ENCODE measurements at places on chromosomes 2 and 18.
A peak's percentile ranks its signal among the peaks of the same experiment; 100 is the strongest.

DNA sequence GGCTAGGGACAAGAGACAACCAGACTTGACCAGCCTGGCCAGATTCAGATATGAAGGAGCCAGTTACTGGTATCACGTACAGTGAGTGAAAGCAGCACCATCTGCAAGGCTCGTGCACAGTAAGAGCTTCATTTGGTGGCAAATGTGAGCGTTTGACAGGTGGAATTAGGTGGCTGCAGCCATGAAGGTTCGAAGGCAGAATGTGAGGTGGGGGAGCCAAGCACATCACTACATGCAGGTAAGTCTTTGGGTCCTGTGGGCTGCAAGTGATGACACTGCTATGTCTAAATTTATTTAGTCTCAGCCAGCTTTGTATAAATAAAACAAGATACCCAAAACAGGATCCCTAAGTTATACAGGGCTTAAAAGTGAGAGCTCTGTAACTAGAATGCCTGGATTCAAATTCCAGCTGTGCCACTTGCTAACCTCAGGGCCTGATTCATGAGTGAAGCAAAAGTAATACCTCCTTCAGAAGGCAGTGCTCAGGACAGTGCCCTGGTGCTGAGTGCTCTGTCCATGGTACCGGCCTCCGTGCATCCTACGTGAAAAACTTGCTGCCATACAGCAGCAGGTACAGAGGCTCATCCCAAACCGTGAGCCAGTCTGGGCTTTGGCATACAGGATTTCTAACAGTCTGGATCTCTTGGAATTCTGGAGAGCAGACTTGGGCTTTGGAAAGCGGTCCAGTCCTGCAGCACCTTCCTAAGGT, 18.6 kb downstream of the DDX18 start:
- peak; percentile 51 for DNase-seq

GRCh38 chr2:105068875-105069274, 31.0 kb downstream of the MRPS9 start:
- no peak for DNase-seq

GRCh38 chr2:55547001-55547400, 27.5 kb downstream of the CFAP36 start:
- DNase-seq = no peak

GRCh38 chr2:126678269-126679065, 22.5 kb downstream of the GYPC start:
- DNase-seq = no peak

DNA sequence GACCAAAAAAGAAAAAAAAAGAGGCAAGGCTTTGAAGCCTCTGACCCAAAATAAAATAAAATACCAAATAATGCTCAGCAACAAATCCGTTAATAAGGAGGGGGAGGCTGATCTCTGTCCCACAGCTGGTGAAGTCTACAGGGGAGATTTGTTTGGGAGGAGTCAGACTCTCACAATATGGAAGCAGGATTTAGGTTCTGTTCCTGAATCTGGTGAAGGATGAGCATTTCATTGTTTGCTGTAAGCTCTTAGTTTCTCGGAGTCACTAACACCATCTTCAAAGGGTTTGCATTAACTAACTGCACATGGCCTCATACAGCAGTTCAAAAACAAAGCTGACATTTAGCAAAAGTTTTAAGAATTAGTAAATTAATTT, 339.4 kb upstream of the TNP1 start:
- DNase-seq = no peak

DNA sequence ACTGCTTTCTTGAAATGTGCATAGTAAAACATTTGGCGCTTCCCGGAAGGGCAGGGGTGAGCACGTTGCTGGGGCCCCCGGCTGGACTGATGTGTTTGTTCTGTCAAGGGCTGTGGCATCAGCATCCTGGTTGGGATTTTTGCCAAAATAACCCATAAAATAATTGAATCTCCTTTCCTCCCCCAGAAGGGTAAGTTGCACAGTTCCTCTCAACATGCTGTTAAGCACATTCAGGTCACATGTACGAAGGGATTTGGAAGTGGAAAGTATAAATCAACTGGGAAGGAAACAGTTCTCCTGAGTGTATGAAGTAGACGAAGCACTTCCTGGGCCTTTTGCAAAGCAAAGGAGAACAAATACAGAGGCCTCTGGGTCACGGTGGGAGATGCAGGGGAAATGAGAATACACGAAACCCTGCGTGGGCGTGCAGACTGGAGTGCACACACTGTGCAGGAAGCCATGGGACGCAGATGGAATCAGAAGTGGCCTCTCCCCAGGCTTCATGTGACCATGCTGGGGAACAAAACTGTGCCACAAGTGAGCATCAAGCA, 183.9 kb downstream of the LPIN1 start:
- no peak for DNase-seq

DNA sequence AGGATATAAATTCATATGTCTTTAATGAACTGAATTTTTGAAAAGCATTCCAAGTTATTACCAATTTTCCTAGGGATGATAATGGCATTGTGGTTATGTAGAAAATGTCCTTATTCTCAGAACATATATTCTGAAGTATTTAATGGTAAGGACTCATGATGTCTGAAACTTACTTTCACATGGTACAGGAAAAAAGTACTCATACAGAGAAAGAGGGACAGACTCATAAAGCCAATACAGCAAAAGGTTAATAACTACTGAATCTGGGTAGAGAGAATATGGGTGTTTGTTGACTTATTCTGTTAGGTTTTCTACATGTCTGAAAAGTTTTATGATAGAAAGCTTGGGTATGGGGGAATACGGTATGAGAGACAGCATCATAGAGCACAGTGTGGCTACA, 84.3 kb upstream of the SERTAD2 start:
- no peak for DNase-seq

DNA sequence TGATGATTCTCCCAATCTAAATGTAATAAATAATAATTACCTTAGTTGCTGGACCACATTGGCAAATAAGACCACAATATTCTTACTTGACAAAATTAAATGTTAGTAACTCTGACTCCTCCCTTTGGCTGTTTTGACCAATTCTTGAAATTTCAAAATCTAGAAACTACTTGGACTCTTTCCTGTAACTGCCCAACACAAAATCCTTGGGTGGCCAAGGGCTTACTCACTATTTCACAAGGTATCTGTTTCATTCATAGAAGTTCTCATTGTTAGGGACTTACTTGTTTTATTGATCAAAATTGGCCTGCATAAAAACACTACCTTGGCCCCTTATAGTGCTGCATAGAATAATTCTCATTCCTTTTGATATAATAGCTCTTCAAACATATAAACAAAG, 19.4 kb downstream of the CDH20 start:
- DNase-seq = no peak

- no peak for DNase-seq
Observed at GRCh38 chr2:133766164-133766832, 198.0 kb upstream of the NCKAP5 start.

- DNase-seq = peak; percentile 23
Observed at GRCh38 chr2:53827398-53828175, 32.2 kb downstream of the GPR75 start.

GRCh38 chr2:169511818-169512217, 2.3 kb downstream of the KLHL41 start:
- DNase-seq = no peak

- no peak for DNase-seq
Observed at GRCh38 chr18:5770176-5770575, 125.1 kb downstream of the TMEM200C start.

DNA sequence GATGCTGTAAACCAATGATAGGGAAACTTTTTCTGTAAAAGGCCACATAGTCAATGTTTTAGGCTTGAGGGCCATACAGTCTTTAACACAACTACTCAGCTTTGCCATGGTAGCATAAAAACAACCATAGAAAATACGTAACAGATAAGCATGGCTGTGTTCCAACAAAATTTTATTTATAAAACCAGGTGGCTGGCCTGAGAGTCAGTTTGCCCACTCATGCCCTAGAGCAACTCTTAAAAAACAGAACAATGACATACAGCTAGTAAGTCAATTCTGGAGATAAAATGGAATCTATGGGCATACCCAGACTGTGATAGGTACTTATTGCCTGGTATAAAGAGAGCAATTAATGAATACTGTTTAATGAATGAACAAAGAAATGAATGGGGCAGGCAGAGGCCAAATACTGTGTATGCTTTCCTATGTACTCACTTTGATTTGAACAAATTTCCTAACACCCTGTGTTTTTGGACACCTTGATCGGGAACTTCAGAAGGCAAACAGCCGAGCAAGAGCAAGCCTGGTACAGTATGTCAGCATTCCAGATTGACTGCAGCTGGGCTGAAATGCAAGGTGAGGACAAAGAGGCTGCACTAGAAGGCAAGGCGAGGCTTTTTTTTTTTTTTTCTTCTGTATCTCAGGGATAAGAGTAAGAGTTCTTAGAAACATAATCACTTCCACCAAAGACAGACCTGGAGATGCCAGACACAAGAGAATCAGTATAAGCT, 315.3 kb downstream of the CLIP4 start:
- DNase-seq = no peak

- no peak for DNase-seq
Observed at GRCh38 chr18:1045658-1046057, 141.0 kb downstream of the ADCYAP1 start.

DNA sequence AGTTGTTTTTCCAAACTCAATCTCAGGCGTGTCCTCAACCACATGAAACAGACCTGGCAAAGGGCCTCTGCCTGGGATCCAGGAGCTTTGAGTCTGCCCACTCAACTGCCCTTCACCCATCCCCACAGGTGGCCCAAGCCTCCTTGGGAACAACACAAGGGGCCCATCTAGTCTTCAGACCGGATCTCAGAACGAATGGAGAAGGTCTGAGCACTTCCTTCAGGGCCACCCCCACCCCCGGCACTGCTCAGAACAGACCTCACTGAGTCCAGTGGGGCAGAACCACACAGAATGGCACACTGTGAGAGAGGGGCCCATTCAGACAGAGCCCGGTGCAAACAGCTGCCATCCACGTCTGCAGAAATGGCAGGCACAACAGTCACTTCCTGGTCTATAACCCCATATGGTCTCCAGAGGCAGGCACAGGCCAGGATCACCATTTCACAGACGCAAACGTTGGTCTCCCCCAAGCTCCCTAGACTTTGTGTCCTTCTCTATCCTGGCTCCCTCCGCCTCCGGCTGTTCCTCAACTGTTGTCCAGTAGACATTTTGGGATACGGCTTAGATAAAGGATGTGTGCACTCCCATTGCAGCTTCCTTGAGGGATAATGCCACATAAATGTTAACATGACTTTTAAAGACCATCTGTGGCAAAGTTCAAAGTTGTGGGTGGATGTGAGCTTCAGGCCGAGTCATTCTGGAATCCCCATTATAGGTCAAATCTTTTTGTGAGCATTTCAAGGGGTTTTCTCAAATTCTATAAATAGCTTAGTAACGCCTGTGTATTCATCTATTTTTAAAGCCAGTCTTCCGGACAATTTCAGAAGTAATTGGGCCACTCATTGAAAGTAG, 149.7 kb downstream of the SMAD7 start:
- DNase-seq = no peak

GRCh38 chr2:104434318-104434792, 419.6 kb upstream of the POU3F3 start:
- DNase-seq = peak; percentile 70

DNA sequence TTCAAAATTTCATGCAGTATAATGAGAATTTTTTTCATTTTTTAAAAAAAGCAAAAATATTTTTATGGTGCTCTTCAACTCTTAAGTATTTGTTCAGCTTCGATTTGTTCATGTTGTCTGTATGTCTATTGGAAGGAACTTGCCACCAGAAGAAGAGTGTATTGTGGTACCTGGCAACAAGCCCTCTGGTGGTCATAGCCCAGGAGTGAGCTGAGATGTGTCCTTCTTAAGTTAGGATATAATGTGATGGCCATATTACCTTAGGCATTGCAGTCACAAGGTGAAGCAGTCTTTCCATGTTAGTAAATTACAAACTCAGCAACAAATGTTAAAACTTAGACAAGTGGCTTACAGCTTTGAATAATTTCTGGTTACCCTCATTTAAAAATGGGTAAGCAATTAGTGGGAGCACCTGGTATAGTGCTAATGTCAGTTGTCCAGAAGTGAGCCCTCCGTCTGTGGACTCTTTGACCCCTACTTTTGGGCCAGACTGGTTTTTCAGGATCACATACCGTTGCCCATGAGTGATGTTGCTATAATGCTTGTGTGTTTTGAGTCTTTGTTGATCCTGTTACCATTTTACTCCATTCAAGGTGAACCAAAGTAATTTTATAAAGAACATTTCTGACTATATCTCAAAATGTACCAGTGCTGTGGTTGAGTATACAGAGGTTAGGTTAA, 57.4 kb downstream of the MYO1B start:
- DNase-seq = peak; percentile 19

- DNase-seq = no peak
Observed at GRCh38 chr2:15947431-15947830, 7.1 kb downstream of the MYCN start.

DNA sequence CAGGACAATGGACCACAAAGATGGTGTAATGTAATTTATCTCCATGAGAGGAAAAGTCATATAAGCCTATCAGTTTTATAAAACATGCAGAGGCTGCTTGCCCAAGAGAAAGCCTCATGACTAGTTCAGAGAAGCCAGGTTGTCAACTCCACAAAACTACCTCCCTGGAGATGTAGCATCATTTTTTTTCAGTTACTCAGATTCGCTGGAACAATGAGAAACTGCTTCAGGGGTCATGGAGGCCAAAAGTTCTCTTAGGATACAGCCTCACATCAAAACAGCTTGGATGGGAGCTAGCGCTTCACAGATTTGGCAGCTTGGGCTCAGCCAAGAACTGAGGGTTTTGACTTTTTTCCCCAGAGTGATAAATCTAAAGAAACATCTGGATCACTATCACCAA, 263.5 kb downstream of the INSIG2 start:
- DNase-seq = no peak

- DNase-seq = no peak
Observed at GRCh38 chr2:46866770-46867246, 48.8 kb downstream of the MCFD2 start.

- DNase-seq = peak; percentile 62
Observed at GRCh38 chr18:13136904-13137669, 81.5 kb upstream of the LDLRAD4 start.

- DNase-seq = no peak
Observed at GRCh38 chr18:3029215-3029952, 16.4 kb upstream of the LPIN2 start.

DNA sequence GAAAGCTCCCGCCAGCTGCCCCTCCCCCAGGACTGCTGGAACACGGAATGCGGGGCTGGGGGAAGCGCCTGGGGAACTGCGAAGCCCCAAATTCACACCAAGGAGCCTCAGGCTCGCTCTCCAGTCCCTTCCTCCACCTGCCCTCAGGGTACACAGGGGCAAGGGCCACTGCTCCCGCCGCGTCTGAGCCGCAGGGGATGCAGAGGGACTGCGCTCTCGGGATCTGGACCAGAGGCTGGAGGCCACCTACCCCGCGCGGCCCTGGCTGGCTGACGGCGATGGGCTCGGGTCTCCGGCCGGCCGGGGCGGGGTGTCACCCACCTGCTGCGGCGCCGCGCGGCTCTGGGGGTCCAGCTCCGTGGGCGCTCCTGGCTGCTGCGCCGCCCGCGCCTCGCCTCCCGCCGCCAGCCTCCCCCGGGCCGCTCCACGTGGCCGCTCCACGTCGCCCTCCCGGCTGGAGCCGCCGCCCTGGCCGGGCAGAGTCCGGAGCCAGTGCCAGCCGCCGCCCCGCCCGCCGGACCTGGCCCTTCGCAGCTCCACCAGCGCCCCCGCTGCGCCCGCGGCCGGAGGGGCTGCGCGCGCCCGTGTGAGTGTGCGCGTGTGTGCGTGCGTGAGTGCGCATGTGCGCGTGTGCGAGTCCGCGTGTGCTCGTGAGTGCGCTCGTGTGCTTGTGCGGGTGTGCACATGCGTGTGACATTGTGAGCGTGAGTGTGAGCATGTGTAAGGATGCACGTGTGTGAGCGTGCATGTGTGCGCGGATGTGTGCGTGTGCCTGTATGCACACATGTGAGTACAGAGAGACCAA, at the start of gene CGREF1:
CGREF1 (minus strand) TSS at position 604 of the 805 bp plus-strand sequence. CDS start 14,762 bp downstream, outside the sequence.
- peak; percentile 76 for DNase-seq
